Mesenteric fat pad (tissue), 1 donor: ENCODE measurements at places on chromosomes 1 and 21. TPM values are rescaled to one million over a fixed set of nuclear protein-coding genes. Genes with fewer than 3 reads are reported as not detected.

PLEKHN1 gene
- total RNA-seq: 0.39 TPM

CDCA8 gene
- 0.35 TPM for total RNA-seq

ITLN2 gene
- not detected for total RNA-seq

GUCA2A gene
- not detected for total RNA-seq

CSF1 gene
- total RNA-seq: 228 TPM

KRTAP19-3 gene
- total RNA-seq: not detected

ADAMTS1 gene
- total RNA-seq: 480 TPM
